WTC11 (cell line): ENCODE measurements at places on chromosomes 4 and X. TPM values are rescaled to one million over a fixed set of nuclear protein-coding genes. Genes with fewer than 3 reads are reported as not detected.

DNA sequence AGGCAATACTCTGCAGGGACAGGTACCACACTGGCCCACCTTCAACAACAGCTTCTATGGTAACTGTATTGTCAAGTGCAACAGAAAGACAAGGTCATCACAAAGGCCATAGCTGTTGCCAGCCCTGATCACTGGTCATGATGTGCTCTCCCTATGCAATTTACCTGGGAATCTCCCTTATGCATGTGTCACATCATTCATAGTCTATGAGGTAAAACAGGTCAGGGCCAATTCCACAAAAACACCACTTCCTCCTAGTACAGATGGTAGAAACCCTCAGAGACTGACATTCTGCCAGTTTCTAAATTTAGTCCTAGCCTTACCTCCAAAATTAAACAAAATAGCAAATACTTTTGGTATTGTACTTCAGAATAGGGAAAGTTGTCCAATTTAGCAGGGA lies 132.8 kb downstream of the MGST2 start:
- no peak overlapping the region for H3K4me3 ChIP-seq
- H3K27ac ChIP-seq, result no peak overlapping the region
- H3K36me3 ChIP-seq, result no peaks in the 10 kb centered on the region
- no peak for DNase-seq

GRCh38 chrX:39492497-39493162 lies 605.1 kb downstream of the BCOR start:
- no peak overlapping the region for H3K4me3 ChIP-seq
- DNase-seq, result no peak
- no peaks in the 10 kb centered on the region for H3K27me3 ChIP-seq

DNA sequence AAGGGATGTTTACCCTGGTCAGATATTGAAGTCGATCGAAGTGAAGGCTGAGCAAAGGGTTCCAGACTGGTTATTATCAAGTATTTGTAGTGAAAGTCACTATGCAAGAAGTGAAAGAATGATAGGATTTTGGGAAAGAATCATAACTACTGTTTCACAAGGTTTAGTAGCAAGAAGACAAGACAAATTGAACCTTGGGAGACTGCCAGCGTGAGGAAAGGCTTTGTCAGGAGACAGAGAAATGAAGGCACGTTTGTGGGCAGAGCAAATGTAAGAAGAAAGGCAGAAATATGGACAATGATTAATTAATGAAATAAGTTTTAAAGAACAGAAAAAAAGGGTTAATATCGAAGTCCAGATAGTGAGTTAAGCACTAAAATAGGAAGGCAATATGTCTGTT lies 456.8 kb downstream of the TRIML1 start:
- H3K27me3 ChIP-seq, result no peaks in the 10 kb centered on the region
- no peak overlapping the region for H3K4me3 ChIP-seq
- H3K36me3 ChIP-seq, result no peaks in the 10 kb centered on the region
- no peak overlapping the region for H3K27ac ChIP-seq

DNA sequence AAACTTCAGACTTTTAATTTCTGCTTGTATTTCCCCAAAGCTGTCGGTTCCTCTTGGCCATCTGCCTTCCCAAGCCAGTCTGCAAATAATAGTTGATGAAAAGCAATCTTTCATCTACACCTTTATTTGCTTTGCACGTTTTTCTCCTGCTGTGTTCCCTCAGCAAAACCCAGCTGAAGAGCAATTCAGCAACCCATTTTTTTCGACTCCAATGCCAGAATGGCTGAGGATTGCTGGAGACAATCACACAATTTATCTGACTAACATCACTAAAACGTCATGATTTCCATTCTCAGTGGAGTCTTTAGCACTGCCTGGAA lies 94.3 kb downstream of the GPRIN3 start:
- no peak overlapping the region for H3K27ac ChIP-seq
- no peaks in the 10 kb centered on the region for H3K27me3 ChIP-seq
- peaks cover 4% of the 10 kb centered on the region for H3K4me1 ChIP-seq
- H3K4me3 ChIP-seq, result no peak overlapping the region
- DNase-seq, result no peak

DNA sequence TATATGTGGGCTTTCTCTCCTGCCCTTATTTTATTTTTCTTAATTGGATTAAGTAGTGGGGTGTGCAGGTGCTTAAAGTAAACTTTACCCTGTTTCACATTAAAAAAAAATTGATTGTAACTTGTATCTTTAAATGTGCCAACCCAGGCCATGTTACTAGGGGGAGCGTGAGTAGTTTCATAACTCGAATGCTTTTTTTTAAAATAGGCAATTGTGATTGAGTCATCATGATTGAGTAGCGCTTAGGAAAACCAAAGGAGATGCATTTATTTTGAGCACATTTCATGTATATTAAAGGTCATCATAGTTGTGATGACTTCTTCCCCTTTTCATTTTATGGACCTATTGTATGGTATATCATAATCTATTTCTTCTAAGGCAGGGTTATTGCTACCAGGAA lies 32.2 kb downstream of the GPAT3 start:
- no peaks in the 10 kb centered on the region for H3K4me1 ChIP-seq
- H3K27me3 ChIP-seq, result no peaks in the 10 kb centered on the region
- DNase-seq, result no peak
- no peaks in the 10 kb centered on the region for H3K36me3 ChIP-seq

- no peaks in the 10 kb centered on the region for H3K36me3 ChIP-seq
- no peaks in the 10 kb centered on the region for H3K4me1 ChIP-seq
- no peaks in the 10 kb centered on the region; the same call in 1 of the 2 replicates for H3K27me3 ChIP-seq
- no peak for DNase-seq
- H3K27ac ChIP-seq, result no peak overlapping the region
Observed at GRCh38 chrX:153537080-153537479, 19.6 kb downstream of the ATP2B3 start.

DNA sequence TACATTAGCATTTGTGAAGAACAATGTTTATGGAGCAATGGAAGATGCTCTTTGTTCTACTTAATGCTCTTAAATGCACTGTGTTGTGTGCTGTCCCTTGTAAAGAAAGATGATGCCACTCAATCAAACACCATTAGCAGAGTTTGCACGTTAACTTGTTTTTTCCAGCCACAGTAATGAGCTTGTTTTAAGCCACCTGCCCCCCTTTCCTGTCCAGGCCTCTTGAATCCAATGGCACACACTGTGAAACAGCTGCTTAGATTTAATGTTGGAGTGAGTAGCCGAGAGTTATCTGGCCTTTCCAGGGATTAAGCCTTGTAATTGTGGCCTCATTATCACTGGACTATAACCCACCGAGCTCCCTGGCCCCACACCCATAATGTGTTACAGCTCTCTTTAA lies 86.0 kb downstream of the PAK3 start:
- H3K4me1 ChIP-seq, result peaks cover 31% of the 10 kb centered on the region
- H3K36me3 ChIP-seq, result peaks cover 2% of the 10 kb centered on the region; the same call in 1 of the 2 replicates
- DNase-seq, result no peak
- no peak overlapping the region for H3K27ac ChIP-seq

- H3K36me3 ChIP-seq, result no peaks in the 10 kb centered on the region
- no peak overlapping the region for H3K27ac ChIP-seq
- peaks cover 8% of the 10 kb centered on the region for H3K27me3 ChIP-seq
- H3K4me1 ChIP-seq, result peaks cover 17% of the 10 kb centered on the region
- no peak for DNase-seq
Observed at GRCh38 chr4:57091657-57092162, 18.5 kb downstream of the IGFBP7 start.

DNA sequence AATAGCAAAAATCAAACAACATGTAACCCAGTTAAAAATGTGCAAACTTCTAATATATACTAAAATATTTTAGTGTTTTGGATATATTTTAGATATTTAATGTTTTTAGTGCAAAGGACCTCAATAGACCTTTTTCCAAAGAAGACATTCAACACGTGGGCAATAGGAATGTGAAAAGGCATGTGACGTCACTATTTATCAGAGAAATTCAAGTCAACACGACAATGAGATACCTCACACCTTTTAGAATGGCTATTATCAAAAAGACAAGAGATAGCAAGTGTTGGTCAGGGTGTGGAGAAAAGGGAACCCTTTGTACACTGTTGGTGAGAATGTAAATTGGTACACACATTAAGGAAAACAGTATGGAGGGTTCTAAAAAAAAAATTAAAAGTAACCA lies 115.6 kb upstream of the FAM47B start:
- no peaks in the 10 kb centered on the region for H3K27me3 ChIP-seq
- H3K27ac ChIP-seq, result no peak overlapping the region

DNA sequence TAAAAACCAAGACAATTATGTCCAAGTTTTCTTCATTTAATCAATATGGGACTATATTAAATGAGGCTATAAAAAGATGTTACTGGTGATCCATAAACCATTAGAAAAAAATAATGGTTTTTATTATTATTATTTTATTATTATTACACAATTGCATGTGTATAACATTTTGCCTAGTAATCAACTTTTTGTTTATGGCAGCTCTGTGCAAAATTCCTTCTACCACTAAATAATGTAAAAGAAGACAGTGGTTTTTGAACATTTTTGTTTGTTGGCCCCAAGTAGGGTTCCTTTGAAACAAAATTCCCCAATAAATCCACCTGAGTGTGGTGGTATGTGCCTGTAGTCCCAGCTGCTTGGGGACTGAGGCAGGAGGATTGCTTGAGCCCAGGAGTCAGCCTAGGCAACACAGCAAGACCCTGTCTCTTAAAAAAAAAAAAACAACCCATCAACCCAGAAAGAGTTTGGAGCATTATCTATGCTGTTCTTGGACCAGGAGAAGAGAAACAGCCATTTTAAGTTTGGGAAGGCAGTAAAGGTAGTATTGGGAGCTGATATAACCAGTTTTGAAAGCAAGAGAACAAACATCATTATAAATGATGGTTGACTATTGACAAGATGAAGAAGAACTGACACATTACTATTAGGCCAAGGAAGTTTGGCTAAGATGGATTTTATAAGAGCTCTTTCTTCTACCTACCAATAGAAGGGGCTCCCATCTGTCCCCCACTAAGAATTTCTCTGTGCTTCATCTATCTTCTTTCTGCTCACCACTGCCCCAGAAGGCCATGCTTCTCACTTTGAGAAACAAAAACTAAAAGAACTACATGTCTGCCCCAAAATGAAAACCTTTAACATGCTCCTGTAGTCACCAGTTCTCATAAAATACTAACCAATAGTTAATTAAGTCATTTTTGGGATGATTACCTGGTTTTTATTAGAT lies 2.2 kb downstream of the TMEM156 start:
- H3K27me3 ChIP-seq, result no peaks in the 10 kb centered on the region
- H3K4me3 ChIP-seq, result no peak overlapping the region
- DNase-seq, result no peak
- no peaks in the 10 kb centered on the region for H3K4me1 ChIP-seq
- H3K36me3 ChIP-seq, result no peaks in the 10 kb centered on the region

GRCh38 chrX:79524642-79525041 lies 157.5 kb upstream of the ITM2A start:
- no peaks in the 10 kb centered on the region; the same call in none of the 2 replicates for H3K27me3 ChIP-seq
- H3K4me3 ChIP-seq, result no peak overlapping the region
- H3K36me3 ChIP-seq, result no peaks in the 10 kb centered on the region

DNA sequence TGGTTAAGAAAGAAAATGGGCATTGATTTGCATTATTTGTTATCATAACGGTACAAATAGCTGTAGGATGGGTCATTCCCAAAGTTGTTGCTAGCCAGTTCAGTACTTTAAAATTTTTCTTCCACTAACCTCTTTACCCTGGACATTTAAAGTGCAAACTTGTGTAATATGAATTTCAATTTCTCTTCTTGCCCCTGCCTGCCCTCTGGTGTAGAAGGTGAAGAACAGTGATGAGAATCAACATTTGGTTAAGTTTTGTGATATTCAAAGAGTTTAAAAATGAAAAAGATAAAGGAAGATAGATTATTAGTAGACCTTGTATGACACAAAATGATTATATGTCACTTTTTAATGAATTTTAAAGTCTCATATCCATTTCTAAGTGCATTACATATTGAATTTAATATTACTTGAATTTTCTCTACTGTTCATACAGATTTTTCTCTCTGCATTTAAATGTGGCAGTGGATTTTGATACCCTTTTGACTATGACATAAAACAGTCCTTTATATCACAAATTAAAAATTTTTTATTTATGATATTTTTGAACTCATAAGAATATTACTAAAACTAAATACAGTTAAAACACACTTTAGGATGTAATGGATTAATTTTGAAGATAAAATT lies 337.7 kb downstream of the BMPR1B start:
- no peak overlapping the region for H3K4me3 ChIP-seq
- H3K4me1 ChIP-seq, result no peaks in the 10 kb centered on the region
- H3K27me3 ChIP-seq, result no peaks in the 10 kb centered on the region

DNA sequence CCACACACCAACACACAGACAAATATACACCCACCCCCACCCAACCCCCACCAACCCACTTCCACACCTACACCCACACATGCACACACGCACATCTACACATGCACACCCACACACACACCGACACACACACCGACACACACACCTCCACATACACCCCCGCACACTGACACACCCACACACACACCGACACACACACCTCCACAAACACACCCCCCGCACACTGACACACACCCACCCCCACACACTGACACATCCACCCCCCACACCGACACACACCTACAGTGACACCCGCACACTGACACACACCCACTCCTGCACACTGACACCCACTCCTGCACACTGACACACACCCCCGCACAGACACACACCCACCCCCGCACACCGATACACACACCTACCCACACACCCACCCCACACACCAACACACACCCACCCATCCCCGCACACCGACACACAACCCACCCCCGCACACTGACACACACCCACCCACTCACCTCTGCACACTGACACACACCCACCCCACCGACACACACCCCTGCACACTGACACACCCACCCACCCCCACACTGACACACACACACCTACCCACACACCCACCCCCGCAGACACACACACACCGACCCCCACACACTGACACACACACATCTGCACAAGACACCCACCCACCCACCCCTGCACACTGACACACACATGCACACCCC lies 31.1 kb downstream of the FGFRL1 start:
- peaks cover 4% of the 10 kb centered on the region; the same call in 1 of the 2 replicates for H3K27me3 ChIP-seq
- no peak overlapping the region for H3K27ac ChIP-seq
- no peak overlapping the region for H3K4me3 ChIP-seq
- no peaks in the 10 kb centered on the region for H3K36me3 ChIP-seq
- no peak for DNase-seq
- H3K4me1 ChIP-seq, result 0 out of 2 replicates have a peak, but pooled peaks cover 3% of the 10 kb centered on the region

DNA sequence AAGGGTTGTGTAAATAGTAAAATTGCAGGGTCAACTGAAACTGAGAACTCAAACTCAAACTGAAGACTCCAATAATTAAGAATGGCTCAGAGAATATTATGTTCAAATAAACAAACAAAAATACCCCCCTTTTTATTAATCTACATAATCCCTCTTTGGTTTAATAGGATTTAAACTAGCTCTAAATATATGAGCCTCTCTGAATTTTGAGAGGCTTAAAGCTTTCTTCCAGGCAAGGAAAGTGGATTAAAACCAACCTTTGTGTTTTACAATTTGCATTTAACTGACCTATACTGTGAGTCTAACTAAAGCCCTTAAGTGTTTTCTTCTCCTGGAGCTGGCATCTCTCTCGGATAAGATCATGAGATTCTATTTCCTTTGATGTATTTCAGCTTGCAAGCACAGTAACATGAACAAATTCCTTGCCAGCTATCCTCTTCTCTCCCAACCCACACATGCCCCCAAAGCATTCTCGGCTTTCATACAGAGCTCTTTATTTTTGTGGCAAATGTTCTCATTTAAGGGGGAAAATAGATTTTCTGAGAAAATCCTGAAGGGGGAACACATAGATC lies 1310.8 kb upstream of the AGA start:
- H3K27me3 ChIP-seq, result no peaks in the 10 kb centered on the region
- no peaks in the 10 kb centered on the region for H3K36me3 ChIP-seq
- peak overlapping the region; percentile 47 for H3K27ac ChIP-seq
- H3K4me1 ChIP-seq, result peaks cover 21% of the 10 kb centered on the region
- DNase-seq, result no peak
- H3K4me3 ChIP-seq, result no peak overlapping the region

Gene FGD1
- 32.8 to 36.3 TPM (median 33.7 TPM) in 3 replicates for total RNA-seq

Gene STARD8
- total RNA-seq, result 3.1 to 8.5 TPM (median 3.8 TPM) in 3 replicates

Gene SYNPO2
- 1.5 to 1.9 TPM (median 1.6 TPM) in 3 replicates for total RNA-seq

Gene NUDT11
- 24.3 to 27.8 TPM (median 25.1 TPM) in 3 replicates for total RNA-seq

Gene EDA2R
- total RNA-seq, result 9.1 to 11.9 TPM (median 9.3 TPM) in 3 replicates

Gene PPP1R2C
- total RNA-seq, result not detected in 3 replicates

Gene CCDC158
- total RNA-seq, result 0.05 to 0.15 TPM (median 0.07 TPM) in 3 replicates

Gene XAGE2
- not detected in 3 replicates for total RNA-seq
